Fibroblast of skin of scalp (primary cell): ENCODE measurements at places on chromosomes 6 and 20.
A peak's percentile ranks its signal among the peaks of the same experiment; 100 is the strongest.

GRCh38 chr20:47509104-47509661, 7.5 kb downstream of the NCOA3 start:
- no peak for DNase-seq

DNA sequence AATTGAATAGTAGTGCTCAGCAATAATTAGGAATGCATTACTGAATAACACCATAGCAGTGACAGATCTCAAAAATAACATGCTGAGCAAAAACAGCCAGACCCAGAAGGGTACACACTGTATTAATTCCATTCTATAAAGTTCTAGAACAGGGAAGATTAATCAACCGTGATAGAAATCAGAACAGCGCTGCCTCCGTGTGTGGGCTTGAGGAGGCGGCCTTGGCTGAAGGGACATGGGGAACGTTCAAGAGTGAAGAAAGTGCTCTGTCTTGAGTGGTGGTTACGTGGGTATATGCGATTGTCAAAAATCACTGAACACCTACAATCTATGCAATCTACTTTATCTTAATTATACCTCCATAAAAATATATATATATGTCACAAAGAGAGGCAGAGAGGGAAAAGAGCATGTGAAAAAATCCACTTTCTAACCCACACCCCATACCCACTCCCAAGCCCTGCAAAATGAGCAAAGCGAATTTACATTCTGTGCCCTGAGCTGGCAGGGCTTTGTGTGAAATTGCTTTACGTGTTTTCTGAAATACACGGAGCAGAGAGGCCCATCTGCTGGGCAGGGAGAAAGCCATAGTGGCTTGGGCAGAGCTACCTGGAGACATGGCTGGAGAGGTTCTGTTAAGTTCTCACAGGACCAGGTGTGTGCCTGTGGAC, 74.4 kb downstream of the NFATC2 start:
- no peak for DNase-seq

DNA sequence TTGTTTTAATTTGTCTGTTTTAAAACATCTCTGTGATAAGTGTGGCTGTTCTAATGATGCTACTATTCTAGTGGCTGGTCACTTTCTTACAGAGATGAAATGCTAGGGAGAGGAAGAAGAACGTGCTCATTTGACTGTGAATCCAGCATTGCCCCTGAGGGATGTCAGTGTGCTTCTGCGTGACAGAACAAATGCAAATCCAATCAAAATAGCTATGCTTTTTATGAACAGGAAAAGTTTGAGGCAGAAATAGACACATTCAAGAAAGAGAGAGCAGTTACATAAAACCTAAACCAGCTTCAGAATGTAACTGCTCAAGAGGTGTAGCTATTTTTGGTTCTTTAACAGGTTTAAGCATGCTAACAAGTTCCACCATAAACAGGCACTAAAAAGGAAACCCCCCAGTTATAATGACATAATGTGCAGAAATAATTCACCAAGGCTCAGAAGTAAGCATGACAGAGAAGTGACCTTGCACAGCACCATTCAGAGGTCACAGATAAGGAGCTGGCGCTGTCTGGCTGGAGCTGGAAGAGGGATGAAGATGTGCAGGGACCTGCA, 385.3 kb downstream of the EPM2A start:
- no peak for DNase-seq

GRCh38 chr6:166477647-166478365, 95.1 kb upstream of the MPC1 start:
- no peak for DNase-seq

DNA sequence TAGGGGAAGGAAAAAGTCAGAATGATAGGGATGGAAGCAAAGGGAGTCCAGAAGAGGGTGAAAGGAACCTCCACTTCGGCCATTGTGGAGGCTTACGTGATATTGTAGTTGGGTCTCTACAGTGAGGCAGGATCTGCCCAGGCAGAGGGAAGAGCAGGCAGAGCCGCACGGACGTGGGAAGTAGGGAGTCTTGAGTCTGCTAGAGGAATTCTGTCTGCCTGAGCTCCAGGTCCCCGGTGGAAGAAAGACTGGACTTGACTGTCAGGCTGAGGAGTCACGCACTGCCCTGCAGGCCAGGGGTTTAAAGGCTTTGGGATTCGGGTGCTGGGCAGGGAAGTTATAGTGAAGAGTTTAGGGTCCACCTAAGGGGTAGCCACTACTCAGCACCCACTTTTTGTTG, 16.4 kb downstream of the TGM6 start:
- DNase-seq = no peak

DNA sequence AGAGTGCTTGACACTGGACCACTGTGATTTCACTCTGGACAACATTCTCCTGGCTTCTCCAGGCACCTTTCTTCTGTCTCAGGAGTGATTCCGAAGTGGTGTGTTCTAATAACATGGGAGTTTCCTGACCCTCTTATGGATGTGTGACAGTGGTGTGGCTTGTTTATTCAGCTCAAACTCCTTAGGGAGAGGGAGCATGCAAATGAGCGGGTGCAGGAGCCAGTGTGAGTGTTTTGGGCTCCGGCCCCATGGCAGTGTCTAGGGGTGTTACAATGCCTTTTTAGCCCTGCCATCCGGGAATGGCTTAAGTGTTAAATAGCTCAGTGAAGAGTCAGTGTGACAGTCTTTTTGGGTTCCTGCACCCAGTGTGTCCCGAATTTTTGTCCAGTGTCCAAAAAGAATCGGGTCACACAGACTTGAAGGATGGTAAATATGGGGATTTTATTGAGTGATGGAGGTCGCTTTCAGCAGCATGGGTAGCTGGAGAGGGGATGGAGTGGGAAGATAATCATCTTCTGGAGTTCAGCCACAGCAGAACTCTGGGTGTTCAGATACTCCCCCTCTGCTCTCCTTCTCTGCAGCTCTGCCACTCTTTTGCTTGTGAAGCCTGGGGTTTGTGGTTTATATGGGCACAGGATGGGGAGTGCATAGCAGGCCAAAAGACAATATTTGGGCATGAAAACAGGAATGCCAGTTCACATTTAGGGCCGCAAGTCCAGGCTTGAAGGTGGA, 928.9 kb upstream of the CITED2 start:
- no peak for DNase-seq

GRCh38 chr6:16503970-16504415, 257.3 kb downstream of the ATXN1 start:
- no peak for DNase-seq

DNA sequence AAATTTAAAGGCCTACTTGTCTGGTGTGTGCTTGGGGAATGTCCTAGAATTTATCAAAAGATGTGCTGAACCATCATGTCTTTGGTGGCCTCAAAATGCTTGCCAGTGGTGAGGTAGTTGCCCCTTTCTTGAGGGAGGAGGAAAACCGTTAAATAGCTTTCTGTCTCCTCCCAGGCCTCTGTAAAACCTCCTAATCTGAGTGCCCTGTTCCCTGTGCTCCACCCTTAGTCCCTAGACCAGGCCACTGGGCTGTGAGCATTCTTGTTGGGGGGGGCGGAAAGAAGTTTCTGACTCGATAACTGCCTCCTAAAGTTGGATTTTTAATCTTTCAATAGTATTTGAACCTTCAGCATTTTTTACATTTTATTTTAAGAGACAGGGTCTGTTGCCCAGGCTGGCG, 23.1 kb downstream of the JARID2 start:
- DNase-seq = no peak

DNA sequence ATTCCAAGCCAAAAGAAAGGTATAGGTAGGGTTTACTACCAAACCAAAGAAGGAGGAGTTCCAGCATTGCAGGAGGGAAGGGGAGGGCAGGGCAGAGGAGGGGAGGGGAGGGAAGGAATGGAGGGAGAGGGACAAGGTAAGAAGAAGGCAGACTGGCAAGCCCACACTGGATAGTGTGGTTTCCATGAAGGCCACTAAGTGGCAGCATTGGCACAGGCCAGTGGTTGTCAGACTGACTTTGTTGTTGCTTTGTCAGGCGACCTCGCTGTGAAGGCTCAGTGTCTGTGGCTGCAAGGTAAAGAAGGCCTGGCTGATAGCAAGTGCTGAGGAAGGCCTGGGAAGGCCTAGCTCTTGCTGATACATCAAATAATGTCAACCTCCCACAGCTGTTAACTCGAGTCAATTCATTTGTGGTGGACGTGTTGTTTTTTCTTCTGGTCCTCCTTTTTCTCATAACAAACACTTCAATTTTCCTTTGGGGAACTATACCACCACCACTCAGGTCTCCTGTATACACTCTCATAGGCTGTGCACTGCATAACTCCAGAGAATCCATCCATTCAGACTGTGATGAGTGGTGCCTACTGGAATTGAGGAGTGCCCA, 7.7 kb upstream of the ZNF334 start:
- peak; percentile 47 for DNase-seq

GRCh38 chr6:74073429-74073828, 377.4 kb downstream of the CD109 start:
- peak; percentile 47 for DNase-seq

DNA sequence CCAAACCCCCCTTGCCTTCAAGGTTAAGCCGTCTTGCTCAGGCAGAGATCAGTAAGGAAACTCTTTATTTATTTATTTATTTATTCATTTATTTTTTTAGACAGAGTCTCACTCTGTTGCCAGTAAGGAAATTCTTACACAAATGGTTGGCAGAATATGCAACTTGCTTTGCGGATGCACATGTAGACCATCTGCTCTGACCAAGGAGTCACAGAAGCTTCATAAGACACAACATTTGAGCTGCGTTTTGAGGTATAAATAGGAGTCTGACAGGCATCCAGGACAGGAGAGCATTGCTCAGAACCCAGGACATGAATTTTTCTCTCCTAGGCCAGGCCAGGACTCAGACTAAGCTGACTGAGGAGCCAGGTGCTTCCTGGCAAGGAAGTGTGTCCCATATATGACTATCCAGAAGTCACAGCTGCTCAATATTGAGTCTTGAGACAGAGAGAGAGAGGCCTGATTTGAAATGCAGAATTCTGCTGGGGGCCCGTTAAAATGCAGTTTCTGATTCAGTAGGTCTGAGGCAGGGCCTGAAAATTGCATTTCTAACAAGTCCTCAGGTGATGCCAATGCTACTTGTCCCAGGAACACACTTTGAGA, 43.9 kb downstream of the HLA-A start:
- DNase-seq = no peak

DNA sequence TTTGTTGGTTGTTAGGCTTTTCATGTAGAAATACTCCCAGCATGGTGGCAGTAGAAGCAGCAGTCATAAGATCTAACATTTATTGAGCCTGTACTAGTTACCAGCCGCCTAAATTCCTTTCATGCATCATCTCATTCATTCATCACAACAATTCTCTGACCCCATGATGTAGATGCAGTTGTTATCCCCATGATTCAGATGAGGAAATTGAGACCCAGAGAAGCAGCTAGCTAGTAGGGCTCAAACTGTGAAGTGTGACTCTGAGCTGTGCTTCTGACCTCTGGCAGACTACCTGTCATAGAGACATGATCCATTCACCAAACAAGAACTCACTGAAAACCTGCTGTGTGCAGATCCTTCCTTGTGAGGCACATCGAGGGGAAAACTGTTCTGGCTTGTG, 16.9 kb downstream of the RREB1 start:
- no peak for DNase-seq

- DNase-seq = no peak
These were observed 68.5 kb downstream of the ECT2L start for GRCh38 chr6:138864343-138864890.

DNA sequence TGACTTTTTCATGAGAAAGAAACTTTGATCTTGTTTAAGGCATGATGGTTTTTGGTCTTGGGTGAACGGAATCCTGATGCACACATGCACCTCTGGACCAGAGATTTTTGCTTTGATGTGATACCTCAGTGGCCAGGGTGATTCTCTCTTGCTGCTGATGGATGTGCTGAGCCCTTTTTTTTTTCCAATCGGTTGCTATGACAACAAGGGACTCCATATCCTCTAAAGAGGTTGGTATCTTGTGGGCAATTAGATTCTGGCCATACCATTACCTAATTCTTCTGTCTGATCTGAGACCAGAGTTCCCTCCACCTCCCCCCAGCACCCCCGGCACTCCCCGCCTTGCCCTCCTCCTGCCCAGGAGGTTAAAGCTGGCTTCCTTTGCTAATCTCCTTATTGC, 24.9 kb downstream of the PDYN start:
- DNase-seq = no peak

DNA sequence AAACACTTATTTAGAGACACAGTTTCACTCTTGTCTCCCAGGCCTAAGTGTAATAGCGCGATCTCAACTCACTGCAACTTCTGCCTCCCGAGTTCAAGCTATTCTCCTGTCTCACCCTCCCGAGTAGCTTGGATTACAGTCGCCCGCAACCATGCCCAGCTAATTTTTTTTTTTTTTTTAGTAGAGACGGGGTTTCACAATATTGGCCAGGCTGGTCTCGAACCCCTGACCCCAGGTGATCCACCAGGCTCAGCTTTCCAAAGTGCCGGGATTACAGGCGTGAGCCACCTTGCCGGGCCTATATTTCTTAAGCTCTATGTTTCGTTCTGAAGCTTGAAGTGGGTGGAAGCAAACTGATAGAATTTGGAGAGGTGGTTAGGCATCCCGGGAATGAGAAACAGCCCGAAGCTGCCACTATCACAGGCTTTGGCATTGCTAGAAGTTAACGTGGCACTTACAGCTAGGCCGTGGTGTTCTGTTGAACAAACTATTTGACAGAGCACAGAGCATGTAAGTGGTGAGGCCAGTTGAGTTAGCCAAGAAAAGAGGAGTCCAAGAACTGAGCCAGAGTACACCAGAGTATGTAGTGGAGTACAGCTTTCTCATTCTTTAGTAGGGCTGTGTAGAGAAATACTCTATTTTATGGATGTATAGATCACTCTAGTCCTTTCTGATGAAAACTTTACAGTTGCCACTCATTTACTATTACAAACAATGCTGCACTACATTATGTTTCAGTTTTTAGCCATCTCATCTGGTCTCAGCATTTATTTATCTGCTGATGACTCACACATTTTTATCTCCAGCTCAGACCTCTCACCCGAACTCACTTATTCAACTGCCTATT, 62.0 kb upstream of the HFE start:
- peak; percentile 72 for DNase-seq

- DNase-seq = no peak
These were observed 14.3 kb upstream of the NCOA3 start for GRCh38 chr20:47487175-47487917.

DNA sequence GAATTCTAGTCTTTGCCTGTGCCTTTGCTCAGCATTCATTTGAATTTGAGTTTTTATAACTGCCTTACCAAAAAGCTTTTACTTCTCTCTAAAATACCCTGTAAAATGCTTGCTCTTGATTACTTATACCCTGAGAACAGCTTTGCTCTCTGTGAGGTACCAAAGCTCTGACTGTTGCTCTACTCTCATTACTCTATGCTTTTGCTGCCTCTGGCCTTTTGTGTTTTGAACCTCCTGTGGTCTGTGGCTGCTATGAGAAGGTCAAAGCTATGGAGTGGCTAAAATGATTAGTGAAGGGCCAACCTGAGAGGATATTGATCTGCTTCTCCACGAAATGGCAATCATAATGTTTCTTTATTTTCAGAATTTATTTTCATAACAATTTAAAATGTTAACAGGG, 375.6 kb upstream of the IMPG1 start:
- no peak for DNase-seq

- DNase-seq = peak; percentile 94
These were observed 111.1 kb downstream of the UST start for GRCh38 chr6:148857798-148858390.

- DNase-seq = no peak
These were observed 252.7 kb downstream of the KHDC1L start for GRCh38 chr6:72972579-72972978.

GRCh38 chr6:36430351-36430750, 12.3 kb downstream of the PXT1 start:
- DNase-seq = peak; percentile 60

GRCh38 chr6:17585766-17586490, 14.2 kb upstream of the FAM8A1 start:
- no peak for DNase-seq
